Lower leg skin (tissue), 4 donors: ENCODE measurements at places on chromosomes 2 and 18. TPM values are rescaled to one million over a fixed set of nuclear protein-coding genes. Genes with fewer than 3 reads are reported as not detected.

DNA sequence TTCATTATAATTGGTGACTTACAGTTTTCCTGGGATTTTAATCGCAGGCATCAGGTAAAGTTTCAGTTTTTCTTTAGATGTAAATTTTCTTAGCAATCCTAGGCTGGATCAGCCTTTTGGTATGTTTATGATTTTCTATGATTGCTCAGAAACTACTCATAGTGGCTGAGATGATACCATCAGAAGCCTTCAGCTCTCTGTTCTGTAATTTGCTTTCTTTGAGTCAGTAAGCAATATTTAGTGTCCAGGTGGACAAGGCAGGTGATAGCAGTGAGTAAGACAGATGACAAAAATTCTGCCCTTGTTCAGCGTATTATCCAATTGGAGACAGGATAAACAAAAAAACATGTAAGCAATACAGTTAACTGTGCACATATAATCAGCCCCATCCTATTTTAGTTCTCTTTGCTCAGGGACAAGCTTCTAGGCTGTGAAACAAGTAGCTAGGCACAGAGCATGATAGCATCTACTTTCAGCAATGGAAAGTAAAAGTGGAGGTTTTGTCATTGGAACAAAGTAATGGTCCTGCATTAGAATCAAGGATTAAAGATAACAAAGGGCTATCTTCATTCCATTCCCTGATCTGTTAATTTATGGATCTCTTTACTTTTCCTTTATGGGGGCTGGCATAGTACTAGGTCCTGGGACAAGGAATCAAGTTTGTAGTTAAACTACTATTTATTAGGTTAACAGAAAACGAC, 100.8 kb downstream of the EPC2 start:
- DNase-seq = no peak

DNA sequence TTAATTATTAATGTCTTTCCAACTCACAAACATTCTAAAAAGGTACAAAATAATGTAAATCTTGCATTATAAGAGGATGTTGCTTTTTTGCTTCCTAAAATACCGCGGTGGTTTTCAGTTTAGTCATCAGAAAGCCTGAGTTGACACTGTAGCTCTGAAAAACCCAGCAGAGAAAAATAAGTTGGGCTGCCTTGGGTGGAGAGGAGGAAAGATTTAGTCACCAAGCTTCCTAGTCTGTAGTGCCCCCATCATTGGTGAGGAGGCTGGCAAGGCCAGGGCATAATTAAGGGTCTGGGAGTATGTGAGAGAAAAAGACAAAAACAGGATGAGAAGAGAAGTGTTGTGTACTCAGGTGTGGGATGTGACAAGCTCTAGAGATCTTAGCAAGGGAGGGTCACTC, 5.7 kb downstream of the PTPRM start:
- DNase-seq = no peak

The CRYGC gene
- not detected for total RNA-seq

The CRYBA2 gene
- not detected for total RNA-seq

The RGPD4 gene
- not detected for total RNA-seq
